Activated CD8-positive, alpha-beta memory T cell treated with anti-CD3 and anti-CD28 coated beads, Interleukin-2, amount 50 U/mL, for 4 hours (primary cell): ENCODE measurements at places on chromosomes 1 and 21.

DNA sequence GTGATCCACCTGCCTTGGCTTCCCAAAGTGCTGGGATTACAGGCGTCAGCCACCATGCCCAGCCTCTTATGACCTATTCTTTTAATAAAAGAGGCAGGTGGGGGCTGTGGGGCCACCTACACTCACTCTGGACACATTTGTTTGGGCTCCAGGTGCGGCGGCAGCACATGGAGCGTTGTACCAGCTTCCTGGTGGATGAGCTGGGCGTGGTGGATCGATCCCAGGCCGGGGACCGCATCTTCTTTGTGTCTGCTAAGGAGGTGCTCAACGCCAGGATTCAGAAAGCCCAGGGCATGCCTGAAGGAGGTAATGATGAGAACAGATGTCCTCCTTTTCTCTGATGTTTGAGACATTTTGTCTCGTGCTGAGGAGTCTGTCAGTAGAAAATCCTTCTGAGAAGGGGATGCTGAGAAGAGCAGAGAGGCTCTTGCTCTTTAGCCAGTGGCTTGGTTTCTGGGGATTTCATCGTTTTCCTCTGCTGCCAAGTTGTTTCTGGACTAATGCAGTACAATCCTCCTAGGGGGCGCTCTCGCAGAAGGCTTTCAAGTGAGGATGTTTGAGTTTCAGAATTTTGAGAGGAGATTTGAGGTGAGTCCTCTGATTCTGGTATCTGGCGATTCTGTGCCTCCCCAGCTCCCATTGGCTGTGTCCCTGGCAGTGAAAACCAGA is 17.9 kb upstream of the MIIP start:
- peak; percentile 26 for DNase-seq

GRCh38 chr1:17831597-17831996 is 76.5 kb downstream of the ACTL8 start:
- no peak for DNase-seq

- no peak for DNase-seq
These were observed 1809.6 kb downstream of the BRINP3 start for GRCh38 chr1:188668083-188668482.

DNA sequence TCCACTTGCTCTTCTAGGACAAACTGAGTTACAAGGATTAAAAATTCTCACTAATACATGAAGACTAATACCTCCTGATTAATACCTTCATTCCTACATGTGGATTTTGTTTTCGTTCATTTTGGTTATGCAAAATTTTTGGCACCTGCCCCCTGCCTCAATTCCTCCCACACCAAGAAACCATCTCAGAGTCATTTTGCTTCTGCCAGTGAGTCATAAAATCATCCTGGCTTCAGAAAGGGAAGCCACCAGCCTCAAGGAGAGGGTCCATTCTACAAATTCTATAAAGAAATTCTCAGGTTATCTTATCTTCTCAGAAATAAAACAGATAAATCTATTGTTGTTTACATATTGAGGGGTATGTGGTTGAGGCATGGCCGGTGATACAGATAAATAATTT is 103.2 kb upstream of the COA6 start:
- DNase-seq: no peak

GRCh38 chr1:185565302-185565701 is 168.9 kb upstream of the HMCN1 start:
- DNase-seq: no peak

- DNase-seq: no peak
These were observed 28.0 kb upstream of the RNF2 start for GRCh38 chr1:185017338-185017737.

DNA sequence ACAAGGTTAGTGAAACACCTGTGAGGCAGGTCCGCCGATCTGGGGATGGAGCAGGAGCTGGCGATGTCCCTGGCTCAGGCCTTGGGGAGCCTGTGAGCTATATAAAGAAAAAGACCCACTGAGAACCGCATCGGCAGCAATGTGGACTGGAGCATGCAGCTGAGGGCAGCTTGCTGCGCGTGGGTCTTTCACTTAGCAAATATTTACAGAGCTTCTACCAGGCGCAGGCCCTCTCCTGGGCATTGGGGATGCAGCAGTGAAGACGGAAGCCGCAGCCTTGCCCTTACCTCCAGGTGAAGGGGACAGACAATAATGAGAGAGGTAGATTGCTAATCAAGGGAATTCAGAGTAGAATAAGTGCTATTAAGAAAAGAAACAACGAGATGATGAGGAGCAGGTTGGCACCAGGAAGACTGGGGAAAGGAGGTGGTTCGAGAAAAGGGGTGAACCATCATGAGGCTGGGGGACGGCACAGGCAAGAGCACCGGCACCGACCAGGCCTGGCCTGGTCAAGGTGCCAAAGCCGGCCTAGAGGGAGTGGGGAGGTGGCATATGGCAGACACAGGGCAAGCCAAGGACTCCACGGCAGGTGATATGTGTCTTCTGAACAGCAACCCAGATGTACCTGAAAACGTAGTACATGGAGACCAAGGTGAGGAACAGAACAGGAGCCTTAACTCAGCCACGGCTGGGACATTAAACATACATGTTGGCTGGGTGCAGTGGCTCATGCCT is 60.7 kb upstream of the PAX7 start:
- no peak for DNase-seq

DNA sequence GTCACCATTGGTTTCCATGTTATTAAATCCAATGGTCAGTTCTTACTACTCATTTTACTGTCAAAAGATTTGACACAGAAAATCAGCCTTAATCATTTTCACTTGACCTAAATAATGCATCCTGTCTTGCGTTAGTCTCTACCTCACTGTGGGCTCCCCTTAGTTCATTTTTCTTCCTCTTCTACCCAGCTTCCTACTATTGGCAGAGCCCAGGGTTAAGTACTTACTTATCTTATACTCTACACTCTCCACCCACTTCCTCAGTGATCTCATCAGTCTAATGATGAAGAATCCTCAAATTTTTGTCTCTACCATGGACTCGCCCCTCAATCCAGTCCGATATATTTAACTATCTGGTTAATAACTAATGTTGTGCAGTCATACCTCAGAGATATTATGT is 735.9 kb downstream of the KCNT2 start:
- DNase-seq: no peak

DNA sequence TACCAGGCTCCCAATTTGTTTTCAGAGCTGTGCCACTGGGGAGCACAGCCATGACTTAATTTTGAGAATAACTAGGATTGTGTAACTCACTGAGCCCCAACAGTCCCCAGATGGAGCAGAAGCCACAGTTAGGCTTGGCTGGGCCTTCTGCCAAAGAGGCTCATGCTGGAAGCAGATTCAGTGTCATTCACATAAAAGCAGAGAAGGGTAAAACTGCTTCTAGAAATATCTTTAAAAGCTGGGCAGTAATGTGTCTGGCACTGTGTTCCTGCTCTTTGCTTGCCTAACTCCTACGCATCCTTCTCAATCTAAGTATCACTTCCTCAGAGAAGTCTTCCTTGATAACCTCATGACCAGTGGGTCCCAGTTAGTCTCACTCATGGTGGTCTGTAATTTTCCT is 20.3 kb downstream of the STK40 start:
- no peak for DNase-seq

GRCh38 chr1:30801771-30802198 is 44.2 kb upstream of the LAPTM5 start:
- DNase-seq: peak; percentile 85

- DNase-seq: no peak
These were observed 209.2 kb upstream of the GRIK3 start for GRCh38 chr1:37243368-37244082.

DNA sequence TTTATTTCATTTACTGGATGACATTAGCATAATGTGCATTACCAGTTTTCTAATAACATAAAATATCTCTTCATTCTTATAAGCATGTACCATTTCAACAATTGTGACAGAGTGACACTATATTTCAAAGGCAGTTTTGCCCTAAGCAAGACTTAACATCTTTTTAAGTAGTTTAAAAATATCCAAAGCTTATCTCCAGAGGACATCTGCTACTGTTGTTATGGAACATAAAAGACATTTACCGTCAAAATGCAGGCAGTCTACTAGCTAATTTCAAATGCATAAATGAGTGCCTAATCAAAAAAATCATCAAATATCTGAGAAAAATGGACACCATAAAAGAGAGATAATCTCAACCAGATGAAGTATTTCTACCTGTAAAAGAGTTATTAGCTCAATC is 782.4 kb upstream of the BRINP3 start:
- DNase-seq: no peak

DNA sequence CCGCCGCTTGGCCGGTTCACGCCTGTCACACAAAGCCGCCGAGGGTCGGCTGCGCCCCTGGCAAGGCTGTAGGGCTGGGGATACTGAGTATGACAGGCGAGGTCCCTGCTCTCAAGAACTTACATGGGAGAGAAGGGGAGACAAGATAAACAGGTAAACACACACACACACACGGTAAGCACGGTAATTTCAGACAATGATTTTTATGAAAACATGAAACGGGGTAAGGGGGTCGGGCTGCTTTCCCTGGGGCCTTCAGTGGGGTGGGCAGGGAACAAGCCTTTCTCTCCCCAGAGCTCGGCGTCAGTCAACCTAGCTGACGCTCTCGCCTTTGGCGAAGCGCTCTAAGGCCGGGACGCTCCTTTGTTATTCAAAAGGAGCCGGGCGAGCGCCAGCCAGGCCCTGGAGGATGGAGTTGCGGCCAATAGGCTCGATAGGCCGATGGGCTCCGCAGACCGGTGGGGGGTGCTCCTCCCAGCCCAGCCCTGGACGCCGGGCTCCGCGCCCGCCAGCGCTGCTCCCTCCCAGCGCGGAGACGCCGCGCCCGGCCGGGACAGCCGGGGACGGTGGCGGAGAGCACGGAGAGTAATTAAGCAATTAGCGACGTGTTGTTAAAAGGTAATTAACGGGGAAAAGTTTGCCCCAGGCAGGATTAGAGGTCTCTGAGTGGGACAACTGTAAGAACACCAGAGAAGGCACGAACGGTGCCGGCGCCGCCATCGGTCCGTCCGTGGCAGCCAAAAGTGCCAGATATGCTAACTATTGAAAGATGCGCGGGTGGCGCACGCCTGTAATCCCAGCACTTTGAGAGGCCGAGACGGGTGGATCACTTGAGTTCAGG is 950 bp upstream of the INKA2 start:
- DNase-seq: no peak

- no peak for DNase-seq
These were observed 54.0 kb downstream of the RAB3B start for GRCh38 chr1:51936531-51936930.

DNA sequence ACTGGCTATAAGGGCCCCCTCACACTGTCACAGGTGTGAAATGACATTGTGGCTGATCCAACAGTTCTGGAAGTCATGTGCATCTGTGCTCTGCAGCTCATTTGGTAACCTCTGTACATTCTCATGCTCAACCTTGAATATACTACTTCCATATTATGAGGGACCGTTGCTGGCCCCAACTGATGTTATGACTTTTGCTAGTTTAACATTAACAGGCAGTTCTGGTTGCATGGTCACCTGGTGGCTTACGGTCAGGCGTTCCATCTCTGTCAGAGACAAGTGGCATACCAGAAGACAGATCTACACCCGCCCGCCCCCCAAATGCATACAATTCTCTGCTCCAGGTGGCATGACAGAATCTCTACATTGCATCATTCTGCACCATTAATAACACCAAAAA is 6.0 kb upstream of the DIP2A start:
- no peak for DNase-seq

DNA sequence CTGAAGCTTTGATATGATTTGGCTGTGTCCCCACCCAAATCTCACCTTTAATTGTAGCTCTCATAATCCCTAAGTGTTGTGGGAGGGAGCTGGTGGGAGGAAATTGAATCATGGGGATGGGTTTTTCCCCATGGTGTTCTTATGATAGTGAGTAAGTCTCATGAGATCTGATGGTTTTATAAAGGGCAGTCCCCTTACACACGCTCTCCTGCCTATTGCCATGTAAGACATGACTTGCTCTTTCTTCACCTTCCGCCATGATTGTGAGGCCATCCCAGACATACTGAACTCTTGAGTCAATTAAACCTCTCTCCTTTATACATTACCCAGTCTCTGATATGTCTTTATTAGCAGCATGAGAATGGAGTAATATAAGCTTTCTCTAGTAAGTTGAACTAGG is 261.9 kb downstream of the HLX start:
- no peak for DNase-seq

- no peak for DNase-seq
These were observed 340.2 kb downstream of the SMYD3 start for GRCh38 chr1:246166841-246167240.

DNA sequence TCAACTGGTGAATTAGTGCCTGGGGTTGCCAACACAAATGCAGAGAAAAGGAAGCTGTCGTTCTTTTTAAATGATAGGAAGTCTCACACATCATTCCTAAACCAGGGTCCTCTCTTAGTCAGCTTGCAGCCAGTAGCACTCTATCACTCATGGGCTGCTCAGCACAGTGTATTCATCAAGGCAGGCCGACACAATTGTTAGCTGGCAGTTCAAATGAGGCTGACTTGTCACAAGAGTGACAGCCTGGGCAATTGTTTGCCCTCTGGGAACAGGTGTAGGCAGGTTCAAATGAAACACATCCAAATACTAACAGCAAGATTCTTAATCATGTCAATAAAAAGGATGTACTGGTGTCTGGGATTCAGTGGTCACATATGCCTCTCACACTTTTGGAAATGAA is 76.9 kb downstream of the ERICH3 start:
- DNase-seq: no peak

- DNase-seq: no peak
These were observed 21.7 kb downstream of the CNN3 start for GRCh38 chr1:94905207-94905606.

DNA sequence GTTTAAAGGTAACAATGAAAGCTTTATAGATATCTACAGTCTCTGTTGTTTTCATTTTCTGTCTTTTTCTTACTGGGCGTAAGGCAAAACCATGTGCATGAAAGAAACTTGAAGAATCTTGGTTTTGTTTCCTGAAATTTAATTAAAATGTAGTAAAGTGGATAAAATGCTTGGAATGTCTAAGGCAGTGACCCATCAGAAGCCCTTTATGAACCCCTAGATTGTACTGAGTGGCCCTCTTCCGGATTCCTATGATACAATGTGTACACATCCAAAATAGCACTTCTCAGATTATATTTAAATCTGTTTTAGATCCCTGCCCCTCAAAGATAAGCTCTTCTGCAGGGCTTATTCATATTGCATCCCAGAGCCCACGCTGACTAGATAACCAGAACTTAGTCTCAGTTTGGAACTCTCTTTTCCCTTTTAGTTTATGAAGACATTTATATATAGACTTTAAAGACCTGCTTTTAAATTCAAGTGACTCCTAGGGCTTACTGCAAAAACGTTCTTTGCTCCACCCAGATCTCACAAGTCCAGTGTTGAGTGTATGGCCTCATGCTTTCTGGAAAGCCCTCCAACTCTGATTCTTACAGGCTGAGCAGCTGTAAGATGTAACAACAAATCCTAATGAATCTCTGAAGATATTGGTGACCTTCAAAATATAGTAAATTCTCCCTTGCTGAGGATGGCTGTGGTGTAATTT is 142.9 kb downstream of the LRRC7 start:
- no peak for DNase-seq

- no peak for DNase-seq
These were observed 230.3 kb upstream of the IRF2BP2 start for GRCh38 chr1:234840253-234840652.
